Activated gamma-delta T cell treated with anti-CD3 and anti-CD28 coated beads, Interleukin-2, amount 50 U/mL, for 16 hours (primary cell): ENCODE measurements at places on chromosomes 4 and X.

DNA sequence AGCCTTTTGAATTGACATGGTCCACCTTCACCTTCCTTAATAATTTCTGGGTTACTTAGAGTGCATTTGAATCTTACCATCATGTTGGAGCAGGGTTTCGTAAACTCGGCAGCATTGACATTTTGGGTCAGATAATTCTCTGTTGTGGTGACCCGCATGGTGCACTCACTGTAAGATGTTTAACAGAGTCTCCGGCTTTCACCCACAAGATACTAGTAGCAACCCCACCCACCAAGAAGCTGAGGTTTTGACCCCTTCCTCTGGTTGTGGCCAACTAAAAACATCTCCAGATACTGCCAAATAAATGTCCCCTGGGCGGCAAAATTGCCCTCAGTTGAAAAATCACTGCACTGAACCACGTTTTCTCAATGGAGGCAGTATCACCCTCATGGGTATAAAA is 62.7 kb downstream of the CHST7 start:
- DNase-seq: no peak

DNA sequence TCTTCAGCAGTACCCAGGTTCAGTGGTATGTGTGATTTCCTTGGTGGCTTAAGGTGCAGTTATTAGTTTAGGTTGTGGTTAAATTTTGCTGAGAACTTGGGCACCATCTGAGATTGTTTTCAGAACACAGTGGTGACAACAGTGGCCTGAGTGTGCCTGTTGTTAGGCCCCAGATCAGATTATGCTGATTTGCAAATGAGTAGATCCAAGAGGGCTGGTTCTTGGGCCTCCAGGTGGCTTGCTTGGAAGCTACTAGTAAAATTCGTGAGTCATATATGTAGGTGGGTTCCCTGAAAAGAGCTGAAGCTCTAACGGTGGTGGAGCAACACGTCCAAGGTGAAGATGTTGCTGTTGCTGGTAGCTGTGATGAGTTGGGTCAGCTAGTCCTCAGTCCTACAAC is 2619.6 kb downstream of the PCDH7 start:
- DNase-seq: no peak

- DNase-seq: no peak
These were observed 58.9 kb downstream of the PLAC1 start for GRCh38 chrX:134599184-134599914.

DNA sequence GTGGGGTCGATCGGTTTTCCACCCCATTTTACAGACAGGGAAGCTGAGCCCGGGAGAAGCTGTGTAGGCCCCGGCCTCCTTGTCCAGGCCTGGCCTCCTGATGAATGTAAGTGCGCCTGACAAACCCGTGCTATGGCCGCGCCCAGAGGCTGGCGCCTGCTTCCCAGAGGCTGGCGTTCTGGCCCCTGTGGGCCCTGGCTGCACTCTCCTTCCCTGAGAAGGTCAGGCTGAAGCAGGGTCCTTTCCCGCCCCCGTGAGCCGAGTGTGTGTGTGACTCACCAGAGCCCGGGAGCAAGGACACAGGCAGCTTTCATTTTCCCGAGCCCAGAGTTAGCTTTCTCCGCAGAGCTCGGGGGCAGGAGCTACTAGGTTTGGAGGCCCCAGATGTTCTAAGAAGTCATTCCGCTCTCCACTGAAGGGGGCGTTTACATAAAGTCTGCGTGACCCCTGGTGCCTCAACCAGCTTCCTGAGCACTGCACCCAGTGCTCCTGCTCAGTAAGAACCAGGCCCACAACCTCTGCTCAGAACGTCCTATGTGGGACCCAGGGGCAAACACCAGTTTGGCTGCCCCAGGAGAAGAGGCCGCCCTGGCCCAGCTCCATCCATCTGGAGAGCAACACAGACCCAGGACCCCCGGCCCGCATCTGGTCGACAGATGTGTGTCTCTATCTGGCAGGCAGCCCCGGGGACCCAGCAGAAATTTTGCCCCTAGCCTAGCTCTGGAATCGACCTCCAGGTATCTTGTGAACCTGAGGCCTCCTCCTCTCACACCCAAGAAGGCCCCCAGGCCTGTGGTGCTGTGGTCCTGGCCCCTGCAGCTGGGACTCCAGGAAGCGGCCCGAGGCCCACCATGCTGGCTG is 13.6 kb downstream of the UVSSA start:
- DNase-seq: no peak

GRCh38 chr4:117740736-117741135 is 293.6 kb upstream of the NDST3 start:
- DNase-seq: no peak

DNA sequence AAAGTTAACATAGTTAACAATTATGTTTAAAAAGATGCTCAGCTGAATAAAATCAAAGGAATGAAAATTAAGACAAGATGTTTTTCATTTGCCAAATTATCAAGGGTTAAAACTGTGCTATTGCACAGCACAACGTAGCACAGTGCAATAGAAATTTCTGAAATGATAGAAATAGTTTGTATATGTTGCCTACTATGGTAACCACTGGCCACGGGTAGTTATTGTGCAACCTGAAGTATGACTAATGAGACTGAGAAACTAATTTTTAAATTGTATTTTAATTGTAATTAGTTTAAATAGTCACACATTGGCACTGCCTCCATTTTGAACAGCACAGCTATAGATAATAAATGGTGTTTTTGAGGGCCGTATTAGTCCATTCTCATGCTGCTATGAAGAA is 343.1 kb upstream of the FAM241A start:
- DNase-seq: no peak

DNA sequence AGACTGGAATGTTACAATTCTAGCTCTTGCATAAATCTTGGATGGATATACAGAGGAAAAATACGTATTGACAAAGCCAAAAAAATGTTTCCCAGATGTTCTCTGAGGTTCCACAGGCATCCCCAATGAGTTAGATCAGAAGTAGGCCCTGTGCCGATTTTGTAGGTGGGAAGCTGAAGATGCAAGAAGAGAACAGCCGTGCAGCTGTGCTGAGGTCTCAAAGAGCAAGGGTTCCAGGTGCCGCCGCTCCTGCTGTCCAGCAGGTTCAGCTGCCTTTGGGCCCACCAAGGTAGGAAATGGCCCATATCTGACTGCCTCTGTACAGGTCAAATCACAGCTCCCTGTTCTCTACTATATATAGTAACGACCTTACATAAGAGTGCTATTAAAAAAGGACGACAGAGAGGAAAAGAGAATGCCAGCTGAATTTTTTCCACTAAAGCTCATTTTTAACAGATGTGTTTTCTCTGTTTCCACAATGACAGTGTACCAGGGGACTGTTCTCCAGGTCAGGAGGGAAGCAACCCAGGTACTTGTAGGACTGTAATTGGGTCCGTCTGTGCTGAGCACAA is 155.6 kb downstream of the CBR4 start:
- no peak for DNase-seq

DNA sequence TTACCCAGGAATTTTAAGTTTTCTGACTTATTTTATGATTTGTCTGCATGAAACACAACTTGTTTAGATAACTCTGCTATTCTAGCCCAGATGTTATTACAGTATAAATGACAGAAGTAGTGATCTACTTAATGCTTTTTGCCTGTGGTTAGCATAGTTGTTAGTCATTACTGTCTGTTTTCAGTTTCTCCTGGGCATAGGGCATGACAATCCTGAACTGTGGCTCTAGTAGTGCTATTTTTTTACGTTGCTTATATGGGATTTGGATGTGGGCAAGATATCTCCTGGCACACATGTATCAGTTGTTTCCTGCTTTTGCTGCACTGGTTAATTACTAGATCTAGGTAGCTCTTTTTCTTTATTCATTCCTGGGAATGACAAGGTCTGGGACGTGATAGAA is 1005.8 kb downstream of the PCDH18 start:
- DNase-seq: no peak

GRCh38 chr4:108477527-108478108 is 142.8 kb upstream of the RPL34 start:
- DNase-seq: no peak

GRCh38 chr4:7924570-7924969 is 15.1 kb downstream of the AFAP1 start:
- DNase-seq: no peak

DNA sequence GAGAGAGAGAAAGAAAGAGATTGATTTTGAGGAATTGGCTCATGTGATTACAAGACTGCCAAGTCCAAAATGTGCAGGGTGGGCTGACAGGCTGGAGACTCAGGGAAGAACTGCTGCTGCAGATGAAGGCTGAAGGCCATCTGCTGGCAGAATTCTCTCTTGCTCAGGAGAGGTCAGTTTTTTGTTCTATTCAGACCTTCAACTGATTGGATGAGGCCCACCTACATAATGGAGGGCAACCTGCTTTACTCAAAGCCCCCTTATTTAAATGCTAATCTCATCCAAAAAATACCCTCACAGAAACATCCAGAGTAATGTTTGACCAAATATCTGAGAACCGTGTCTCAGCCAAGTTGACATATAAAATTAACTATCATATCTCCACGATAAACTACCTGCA is 38.2 kb upstream of the MAMLD1 start:
- no peak for DNase-seq

- DNase-seq: no peak
These were observed 174.0 kb upstream of the GATB start for GRCh38 chr4:151934766-151935165.

DNA sequence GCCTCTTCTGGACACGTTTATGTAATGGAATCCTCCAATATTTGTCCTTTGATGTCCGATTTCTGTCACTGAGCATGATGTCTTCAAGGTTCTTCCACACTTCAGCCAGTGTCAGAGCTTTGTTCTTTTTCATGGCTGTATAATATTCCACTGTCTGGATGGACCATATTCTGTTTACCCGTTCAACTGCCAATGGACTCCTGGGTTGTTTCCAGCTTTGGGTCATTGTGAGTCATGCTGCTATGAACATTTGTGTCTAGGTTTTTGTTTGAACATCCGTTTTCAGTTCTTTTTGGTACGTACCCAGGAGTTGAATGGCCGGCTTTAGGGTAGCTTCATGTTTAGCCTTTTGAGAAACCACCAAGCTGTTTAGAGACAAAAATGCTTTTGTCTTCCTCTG is 93.2 kb downstream of the SHOX start:
- DNase-seq: no peak

DNA sequence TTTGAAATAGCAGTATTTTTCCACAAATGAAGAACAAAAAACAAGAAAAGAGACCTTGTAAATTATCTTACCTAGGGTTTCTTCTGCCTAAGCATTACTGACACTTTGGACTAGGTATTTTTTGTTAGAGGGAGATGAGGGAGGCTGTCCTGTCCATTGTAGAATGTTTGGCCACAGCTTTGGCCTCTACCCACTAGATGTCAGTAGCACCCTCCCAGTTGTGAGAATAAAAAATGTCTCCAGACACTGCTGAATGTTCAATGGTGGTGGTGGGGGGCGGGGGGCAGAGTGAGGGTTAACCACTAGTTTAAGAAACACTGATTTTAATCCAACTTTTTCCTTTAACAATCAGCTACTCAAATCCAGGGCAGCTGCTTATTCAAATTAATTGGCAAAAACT is 25.8 kb downstream of the OTUD4 start:
- DNase-seq: no peak

- DNase-seq: no peak
These were observed 60.8 kb downstream of the TBL1X start for GRCh38 chrX:9525511-9526248.

DNA sequence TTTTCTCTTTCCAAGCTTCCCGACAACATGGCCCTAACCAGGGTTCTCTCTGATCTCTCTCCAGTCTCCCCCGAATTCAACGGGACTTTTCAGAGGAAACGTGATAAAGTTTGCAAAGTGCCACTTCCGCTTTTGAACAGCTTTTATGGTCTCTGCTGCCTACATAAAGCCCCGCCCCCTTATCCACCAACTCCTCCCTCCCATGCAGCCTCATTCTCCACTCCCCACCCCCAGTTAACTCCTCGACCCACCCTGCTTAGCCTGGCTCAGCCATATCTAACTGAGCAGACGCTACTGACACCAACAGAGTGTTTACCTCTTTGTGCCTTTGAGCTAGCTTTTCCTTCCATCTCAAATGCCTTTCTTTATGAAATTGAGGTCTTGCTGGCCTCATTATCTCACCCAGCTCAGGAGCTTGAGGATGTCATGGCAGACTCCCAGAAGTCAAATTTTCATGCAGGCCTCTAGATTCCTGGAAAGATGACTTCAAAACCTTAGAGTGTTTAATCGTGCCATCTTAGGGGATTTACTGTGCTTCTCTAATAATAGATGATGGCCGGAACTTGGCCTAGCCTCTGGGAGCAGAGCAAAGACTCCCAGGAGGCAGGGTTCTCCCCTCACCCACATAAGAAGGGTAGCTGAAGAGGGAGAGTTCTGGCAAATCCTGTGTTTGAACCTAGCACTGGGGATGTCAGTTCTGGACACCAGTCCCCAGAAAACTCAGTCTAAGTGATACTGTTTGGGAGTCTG is 606.0 kb downstream of the BCOR start:
- peak; percentile 21 for DNase-seq

- no peak for DNase-seq
These were observed 6.5 kb downstream of the ZNF185 start for GRCh38 chrX:152904151-152905080.

- DNase-seq: no peak
These were observed 75.1 kb upstream of the TMEM164 start for GRCh38 chrX:109927663-109928273.
